ENCODE measurements at places on chromosomes 2 and 18.

DNA sequence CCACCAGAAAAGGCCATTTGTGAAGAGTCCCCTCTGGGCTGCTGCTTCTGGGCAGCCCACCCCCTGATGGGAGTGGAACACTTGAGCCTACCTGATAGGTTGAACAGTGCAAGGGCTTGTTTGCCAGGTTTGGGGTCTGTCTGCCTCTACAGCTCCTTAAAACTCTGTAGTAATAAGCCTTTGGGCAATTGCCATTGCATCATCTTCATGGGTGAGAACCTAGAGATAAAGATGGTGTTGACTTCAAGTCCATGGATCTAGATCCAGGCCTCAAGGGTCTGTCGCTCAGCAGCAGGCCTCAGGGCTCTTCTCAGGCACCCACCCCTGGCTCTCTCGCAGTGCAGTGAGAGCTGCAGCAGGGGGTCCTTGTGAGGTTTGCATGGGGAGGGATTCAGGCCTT, 47.1 kb upstream of the MCFD2 start:
- DNase-seq, result no peak

DNA sequence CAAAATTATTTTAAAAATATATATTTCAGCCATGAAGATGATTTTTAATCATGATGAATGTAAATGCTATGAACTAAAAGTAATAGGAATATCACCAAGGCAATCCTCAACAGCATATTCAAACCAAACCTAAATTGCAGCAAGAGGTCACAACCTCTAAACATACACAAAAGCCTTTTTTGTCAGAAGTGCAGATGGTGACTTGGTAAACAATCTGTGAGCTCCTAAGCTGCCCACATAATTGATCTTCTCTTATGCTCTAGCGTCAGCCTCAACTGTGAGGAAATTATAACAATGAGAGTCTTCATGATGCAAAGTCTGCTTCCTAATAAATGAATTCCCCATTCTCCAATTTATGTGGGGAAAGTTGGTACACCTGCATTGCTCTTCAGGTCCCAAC, 113.2 kb downstream of the TSN start:
- no peak for DNase-seq

- no peak for DNase-seq
Observed at GRCh38 chr2:175001566-175001965, 3.6 kb downstream of the CHN1 start.

GRCh38 chr2:109238580-109238979, 109.6 kb downstream of the SH3RF3 start:
- peak; percentile 95 for DNase-seq

DNA sequence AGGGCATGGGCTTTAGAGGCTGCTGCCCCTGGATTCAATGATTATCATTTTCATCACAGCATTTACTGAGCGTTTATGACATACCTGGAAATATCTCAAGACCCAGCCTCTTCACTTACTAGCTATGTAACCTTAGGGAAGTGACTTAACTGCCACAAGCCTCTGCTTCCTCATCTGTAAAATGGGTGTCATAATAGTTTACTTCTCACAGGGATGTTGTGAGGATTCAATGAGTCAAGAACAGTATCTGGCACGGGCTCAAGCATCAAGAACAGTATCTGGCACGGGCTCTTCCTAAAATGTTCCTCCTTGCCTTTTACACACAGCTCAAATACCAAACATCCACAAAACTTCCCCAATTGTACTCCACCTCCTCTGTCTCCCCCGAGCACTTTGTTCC, 31.4 kb downstream of the LGALSL start:
- DNase-seq, result no peak

DNA sequence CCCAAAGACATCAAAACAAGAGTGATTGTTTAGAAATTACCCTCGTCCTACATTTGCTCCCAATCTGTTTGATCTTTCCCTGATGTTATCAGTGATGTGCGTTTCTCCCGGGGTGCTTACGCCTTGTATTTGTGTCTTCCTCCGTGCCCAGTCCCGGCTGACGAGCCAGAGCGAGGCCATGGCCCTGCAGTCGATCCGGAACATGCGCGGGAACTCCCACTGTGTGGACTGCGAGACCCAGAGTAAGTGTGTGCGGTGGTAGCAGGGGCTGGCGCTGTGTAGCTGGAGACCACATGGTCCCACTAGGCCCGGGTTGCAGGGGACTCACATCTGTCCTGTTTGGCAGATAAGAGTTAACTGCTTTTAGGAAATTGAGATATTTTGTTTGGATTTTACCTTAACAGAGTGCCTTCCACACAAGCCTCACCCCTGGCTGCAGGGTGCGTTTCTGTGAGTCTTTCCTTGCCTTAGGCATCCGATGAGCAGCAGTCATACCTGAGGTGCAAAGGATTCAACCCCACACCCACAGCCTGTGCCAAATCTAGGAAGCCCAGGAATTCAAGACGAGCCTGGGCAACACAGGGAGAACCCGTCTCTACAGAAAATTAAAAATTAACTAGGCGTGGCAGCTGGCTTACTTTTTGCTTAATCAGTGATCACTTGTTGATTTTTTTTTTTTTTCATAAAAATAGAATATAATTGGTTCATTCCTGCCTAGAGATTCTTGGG, 127.4 kb downstream of the GBX2 start:
- DNase-seq, result no peak

DNA sequence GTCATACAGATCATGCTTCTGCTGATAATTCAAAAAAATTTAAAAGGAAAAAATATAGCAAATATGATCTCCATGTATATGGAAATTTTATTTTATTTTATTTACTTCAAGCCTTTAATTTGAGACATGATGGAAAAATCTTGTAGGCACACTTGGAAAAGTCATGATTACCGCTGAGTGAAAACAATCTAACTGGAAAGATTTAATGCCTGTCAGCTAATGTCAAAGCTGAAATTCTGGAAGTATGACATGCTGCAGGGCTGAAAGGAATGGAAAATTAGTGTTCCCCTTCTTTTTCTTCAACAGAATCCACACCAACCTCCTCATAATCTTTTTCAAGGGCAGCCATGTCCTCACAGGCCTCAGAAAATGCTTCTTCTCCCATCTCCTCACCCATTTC, 58.2 kb downstream of the RPRM start:
- no peak for DNase-seq

- DNase-seq, result no peak
Observed at GRCh38 chr18:7321831-7322230, 90.9 kb downstream of the LRRC30 start.

DNA sequence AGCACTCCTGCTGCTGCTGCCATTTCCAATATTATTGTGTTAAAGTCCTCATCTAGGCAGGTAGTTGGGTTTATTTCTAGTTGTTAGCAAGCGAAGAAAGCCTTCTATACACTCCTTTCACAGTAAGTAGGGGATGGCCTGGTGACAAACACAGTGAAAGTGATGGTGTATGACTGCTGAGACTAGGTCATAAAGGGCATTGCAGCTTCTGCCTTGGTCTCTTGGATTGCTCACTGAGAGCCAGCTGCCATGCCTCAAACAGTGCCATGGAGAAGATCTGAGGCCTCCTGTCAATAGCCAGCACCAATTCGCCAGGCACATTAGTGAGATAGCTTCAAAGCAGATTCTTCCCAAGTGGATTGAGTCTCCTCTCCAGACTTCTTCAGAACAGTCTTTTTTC, 27.6 kb upstream of the MSTN start:
- DNase-seq, result no peak

GRCh38 chr2:127000937-127001336, 102.2 kb downstream of the TEX51 start:
- no peak for DNase-seq

DNA sequence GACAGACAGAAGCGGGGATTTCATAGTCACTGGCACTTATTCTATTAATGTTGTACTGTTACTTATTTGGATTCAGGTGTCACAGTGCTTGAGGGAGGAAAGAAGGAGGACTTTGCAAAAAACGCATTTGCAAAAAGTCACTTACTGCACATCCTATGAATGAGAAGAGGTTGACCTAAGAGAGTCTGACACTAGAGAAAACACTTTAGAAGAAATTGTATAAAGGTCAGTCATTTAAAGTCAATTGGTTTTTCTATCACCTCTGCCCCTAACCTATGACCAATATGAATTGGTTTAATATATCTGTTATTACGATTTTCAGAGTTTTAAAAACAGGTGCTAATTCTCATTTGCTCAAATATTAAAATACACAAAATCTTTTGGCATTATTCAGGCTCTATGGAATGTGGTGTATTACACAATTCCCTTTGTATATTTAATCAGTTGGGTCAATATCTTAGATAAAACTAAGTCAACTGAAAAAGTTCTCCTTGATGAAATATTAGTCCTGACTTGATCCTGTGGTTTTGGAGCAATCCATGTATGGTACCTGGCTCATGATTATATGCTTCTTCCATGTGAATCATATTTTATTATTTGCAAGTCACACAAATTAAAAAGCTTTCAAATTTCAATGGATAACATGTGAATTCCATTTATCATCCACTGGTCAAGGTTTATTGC, 157.4 kb downstream of the CDH2 start:
- no peak for DNase-seq

- no peak for DNase-seq
Observed at GRCh38 chr18:22813648-22814328, 119.3 kb upstream of the RBBP8 start.

Data from spleen (tissue), 13 donors.